ENCODE measurements at places on chromosomes 7 and 10. TPM values are rescaled to one million over a fixed set of nuclear protein-coding genes. Genes with fewer than 3 reads are reported as not detected.

The NEUROD6 gene
- polyA plus RNA-seq = not detected

The PRKCQ gene
- polyA plus RNA-seq = 0.03 TPM

- DNase-seq = no peak
Observed at GRCh38 chr10:60497364-60497763, 107.7 kb upstream of the ANK3 start.

DNA sequence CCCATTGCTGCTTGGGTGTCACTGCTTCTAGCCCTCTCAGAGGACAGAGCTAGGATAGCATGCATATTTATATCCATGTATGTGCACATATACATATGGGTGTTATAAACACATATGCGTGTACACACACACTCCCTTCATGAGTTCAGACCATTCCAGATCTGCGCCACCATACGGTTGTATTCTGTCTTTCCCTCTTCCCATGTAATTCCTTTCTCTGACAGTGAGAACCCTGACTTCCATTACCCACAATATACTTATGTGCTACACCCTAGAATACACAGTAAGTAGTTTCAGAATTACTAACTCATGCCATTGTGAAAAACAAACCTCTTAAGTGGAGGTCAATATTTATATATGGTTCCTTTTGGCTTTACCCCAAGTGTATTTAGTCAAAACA, 116.6 kb upstream of the SAMD8 start:
- DNase-seq = no peak

- DNase-seq = peak; percentile 76
Observed at GRCh38 chr10:74882831-74883230, 56.4 kb downstream of the KAT6B start.

DNA sequence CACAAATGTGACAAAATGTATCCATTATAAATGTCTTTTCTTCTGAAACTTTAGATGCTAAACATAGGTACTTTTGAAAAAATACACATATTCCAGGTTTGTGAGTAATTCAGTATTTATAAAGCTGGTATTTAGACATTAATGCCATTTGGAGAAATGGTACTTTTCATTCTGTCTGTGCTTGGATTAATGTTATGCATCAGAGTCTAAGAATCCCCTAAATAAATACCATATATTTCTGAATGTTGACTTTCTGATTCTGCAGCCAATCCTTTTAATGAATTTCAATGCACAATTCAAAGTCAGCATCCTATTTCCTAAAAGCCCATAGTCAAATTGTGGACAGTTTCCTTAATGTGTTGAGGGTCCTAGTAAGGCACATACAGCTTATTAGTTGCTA, 145.0 kb downstream of the DKK1 start:
- DNase-seq = peak; percentile 46

DNA sequence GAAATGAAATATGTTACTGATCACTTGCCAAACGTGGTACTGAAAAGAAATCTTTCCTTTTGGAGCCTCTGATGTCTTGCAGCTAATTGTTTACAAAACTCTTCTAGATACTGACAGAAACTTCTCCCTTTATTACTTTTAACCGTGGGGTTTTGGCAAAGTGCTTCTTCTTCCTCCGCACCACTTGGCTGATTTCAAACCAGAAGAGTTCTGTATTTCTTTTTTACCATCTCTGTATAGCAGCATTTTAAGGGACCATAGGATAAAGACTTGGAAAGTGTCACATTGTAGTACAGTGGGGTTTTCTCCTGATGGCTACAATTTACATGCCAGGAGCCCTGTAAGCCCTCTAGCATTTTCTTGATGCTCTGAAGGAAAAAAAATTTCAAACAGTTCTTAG, 21.9 kb upstream of the CREB5 start:
- no peak for DNase-seq

Data from IMR-90 (cell line).